Islet precursor cell (in vitro differentiated cells): ENCODE measurements at places on chromosomes 3 and 15.

DNA sequence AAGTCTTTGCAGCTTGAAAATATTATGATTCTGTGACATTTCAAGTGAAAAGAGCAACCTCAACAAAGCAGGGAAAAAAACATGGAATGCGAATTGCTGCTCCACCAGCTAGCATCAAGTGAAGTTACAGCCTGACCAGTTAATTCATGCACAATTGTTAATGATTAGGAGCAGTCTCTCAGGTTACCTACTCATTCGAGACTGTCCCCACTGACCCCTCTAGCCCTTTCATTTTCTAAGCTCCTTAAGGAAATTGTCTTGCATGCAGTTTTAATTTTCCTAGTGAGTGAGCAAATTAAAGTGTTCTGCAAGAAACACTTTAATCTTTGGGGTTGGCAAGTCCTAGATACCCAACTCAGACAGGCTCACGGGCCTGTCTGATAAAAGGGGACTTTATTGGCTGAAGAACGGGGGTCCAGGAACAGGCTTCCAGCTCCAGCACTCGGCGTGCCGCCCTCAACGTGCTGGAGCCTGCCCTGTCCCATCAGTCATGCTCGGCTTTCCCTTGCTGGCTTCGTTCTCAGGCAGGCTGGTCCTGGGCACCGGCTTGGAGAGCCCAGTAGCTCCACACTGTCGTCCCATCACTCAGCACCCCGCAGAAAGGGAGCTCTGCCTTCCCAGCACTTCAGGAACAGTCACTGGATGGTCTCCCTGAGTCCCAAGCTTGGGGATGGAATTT is 18.3 kb downstream of the PODXL2 start:
- no peak for DNase-seq

DNA sequence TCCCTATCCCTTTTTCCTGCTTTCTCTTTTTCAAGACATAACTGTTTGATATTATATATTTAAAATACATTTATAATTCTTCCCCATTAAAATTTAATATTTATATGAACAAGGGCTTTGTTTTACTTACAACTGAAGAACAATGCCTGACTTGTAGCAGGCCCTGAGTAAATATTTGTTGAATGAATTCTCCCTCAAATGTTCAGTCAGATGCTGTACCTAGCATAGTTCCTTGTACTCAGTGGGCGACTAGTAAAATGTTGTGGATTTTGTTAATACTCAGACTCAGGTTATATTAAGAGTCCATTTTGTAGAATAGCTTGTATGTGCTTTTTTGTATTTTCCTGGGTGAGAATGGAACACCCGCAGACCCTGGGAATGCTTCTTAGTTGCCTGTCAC is 69.1 kb downstream of the SEC22A start:
- no peak for DNase-seq

DNA sequence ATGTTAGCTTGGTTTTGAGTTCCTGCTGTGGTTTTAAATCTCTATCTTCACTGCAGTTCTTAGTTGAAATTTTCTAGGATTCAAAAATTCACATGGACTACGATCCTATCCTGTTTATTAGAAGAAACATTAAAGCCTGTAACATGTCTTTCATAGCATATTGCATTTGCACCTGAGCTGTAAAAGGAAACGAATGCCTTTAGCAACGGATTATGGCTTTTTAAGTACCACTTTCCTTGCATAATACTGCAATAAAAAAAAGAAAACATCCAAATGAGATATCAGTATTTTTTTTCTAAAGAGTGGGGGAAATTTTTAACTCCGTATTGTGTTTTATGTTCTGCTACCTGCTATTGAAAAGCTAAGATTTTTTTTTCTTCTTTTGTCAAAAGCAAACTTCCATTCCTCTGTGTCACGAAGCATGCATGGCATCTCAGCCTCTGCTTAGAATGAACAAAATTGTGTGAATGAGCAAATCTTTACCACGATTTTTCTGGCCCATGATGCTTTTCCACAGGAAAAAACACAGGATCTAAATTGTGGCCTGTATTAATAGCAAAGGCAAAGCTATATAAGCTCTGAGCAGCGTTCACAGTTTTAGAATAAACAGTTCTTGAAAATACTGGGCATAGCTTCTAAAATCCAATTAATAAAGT is 110.0 kb upstream of the CDIN1 start:
- no peak for DNase-seq

DNA sequence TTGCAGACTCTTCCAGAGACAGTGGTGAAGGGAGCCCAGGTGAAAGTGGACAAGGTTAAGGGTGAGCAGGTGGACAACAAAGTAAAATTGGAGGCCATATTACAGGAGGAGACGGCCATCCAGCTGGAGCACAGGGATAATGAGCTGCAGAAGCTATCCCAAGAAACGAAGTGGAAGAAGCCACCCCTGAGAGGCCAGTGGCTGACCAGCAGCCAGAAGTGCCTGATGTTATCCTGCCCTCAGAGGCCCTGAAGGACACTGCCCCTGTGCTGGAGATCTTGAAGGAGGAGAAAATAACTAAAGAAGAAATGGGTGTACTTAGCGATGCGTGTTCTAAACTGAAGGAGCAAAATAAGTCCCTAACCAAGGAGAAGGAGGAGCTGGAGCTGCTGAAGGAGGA is 107.6 kb downstream of the SMAD6 start:
- no peak for DNase-seq

DNA sequence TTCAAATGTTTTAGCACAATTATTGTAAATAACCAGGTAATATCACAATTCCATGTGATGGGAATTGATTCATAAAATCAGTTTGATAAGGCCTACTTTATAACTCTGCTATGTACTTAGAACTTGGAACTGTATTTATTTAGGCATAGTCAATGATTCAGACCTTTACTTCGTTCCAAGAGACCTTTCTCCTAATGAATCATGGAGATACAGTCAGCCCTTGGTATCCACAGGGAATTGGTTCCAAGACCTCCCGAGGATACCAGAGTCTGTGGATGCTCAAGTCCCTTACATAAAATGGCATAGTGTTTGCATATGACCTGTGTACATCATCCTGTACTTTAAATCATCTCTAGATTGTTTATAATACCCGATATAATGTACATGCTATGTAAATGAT is 60.8 kb upstream of the UMPS start:
- no peak for DNase-seq

DNA sequence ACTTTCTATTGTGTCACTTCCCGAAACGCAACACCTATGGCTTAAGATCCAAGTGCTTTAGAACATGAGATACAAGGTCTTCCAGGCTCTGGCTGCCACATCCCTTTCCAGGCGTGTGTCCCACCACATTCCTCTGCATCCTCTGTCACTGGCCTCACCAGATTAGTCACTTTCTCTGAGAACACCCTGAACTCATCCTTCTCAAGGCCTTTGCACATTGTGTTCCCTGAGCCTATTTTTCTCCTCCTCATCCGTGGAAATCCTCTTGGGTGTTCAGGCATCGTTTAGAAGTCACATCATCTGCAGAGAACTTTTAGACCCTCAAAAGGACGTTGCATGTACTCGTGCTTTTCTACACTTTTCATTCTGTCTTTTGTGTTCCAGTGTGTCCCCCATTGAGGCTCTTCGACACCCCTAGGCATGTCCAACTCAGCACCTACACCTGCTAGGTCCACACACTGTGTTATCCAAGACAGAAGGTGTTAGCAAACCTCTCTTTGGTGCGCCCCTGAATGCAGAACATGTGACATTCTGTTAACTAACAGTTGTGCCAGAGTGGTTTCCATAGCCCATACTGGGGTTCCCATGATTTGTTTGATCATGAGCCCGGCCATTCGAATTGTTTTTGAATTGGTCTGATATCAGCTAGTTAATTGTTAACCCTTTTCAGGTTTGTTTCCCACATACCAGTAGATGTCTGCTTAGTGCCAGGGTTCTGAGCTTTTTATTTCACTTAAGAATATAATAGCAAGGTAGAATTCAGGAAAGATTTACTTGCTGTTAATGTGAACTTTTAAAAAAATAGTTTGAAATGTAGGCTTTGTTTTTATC is 67.2 kb downstream of the LPP start:
- DNase-seq = peak; percentile 72

GRCh38 chr3:31246293-31247062 is 286.2 kb upstream of the STT3B start:
- DNase-seq = no peak

- DNase-seq = peak; percentile 73
Measured at GRCh38 chr3:74287557-74287956, 326.9 kb downstream of the CNTN3 start.

- DNase-seq = peak; percentile 82
Measured at GRCh38 chr15:73704869-73705645, 20.9 kb downstream of the CD276 start.

- no peak for DNase-seq
Measured at GRCh38 chr3:49004352-49005302, 2.6 kb upstream of the WDR6 start.

DNA sequence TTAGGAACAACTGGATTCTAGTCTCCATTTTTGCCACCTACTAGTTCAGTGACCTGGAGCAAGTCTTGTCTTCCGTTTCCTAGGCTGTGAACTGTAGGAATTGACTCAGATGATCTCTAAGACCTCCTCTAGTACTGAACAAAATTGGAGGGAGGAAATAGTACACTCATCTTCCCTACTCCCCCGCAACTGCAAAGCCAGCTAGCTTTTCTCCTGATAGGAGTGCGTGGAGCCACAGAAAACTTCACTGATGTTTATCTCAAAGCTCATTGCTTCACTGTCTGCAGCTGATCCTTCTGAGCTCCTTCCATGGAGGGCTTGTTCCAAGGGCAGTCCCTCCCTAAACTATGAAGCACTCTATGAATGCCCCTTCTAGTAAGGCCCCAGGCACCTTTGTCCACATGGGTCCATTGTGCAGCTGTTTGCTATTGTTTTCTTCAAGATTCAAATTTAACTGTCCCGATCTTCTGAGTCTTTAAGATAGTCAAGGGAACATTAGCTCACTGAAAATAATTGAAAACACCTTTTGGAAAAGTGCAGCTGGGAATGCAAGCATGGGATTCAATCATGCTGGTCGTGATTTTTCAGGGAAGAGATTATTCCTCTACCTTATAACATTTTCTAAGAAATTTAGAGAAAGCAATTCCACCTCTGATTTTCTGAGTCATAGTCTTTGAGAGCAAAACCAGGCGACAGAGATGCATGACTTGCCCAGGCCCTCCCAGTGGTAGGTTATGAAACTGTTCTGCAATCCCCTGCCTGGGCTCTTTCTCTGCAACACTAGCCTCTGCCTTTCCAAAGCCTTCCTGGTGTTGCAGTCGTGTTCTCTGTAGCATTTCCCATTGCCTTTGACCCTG is 24.3 kb downstream of the FILIP1L start:
- peak; percentile 79 for DNase-seq

- DNase-seq = no peak
Measured at GRCh38 chr3:20344400-20344959, 158.5 kb upstream of the SGO1 start.

- no peak for DNase-seq
Measured at GRCh38 chr3:139281522-139282196, 62.2 kb upstream of the MRPS22 start.

- DNase-seq = no peak
Measured at GRCh38 chr3:107837895-107838612, 252.8 kb downstream of the CD47 start.

DNA sequence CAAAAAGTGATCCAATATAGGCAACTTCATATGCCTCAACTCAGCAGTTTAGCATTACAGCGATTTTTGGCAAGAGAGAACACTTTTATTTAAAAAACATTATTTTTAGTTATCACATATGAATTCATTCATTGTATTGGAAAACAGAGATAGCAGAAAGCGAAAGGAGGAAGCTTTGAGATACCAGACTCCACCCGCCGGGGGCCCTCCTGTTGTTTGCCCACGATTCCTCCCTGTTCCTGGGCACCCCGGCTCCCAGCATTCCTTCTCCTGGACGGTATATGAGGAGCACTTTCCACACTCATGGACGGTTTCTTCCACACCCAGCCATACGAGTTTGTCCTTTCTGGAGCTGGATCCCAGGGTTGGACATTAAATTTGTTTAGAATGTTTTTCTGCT is 18.2 kb downstream of the APBA2 start:
- no peak for DNase-seq

DNA sequence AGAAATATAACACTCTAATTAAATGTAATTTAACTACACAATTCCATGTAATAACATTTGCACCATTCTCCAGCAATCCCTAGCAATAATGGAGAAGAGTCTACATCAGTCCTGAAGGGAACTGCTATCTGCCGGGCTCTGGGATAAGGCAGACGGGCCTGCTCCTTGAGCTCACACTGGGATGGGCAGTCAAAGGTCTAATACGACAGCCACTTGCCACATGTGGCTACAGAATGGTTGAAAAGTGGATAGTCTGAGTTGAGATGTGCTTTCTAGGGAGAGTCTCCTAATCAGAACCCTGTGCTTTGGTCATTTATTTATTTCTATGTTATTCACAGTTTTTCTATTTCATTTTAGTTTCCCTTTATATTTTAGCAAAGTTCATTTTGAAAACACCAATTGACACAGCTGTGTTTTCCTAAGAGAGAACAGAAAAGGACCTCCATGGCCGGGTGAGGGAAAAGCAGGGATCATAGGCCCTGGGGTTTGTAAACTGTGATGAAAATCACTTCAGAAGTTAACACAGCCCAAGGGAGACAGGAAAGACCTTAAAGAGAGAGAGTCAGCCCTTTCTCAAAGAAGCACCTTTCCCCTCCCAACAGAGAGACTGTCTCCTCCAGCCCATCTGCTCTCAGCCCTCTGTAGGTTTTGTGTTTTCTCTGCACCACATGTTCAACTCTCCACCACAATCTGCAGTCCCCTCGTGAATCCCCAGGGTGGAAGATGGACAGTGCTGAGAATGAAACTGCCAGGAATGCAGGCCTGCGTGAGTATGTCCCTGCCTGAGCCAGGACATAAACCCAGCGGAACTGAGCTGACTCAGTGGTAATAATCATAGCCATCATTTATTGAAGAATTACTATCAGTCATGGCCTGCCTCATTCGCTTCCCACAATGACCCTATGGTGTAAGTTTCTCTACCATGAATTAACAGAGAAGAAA is 11.6 kb downstream of the FSIP1 start:
- DNase-seq = peak; percentile 62

- DNase-seq = peak; percentile 86
Measured at GRCh38 chr15:33547876-33548275, 237.1 kb downstream of the RYR3 start.

DNA sequence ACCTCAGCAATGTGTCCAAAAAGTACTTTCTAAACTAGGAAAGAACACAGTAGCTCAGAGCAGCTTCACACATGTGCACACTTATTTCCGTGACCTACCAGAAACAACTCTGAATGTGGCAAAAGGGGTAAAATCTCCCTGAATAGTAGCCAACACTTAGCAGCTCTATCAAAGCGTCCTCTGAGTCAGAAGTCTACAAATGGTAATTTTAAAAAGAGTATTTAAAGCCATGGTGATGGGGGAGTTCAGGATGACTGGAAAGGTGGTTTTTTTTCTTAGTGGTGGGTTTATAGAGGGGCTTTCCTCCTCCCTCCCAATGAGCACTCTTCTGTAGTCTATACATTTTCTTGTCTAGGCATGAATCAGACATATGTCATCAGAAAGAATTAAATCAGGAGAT is 223.8 kb upstream of the PRICKLE2 start:
- no peak for DNase-seq

DNA sequence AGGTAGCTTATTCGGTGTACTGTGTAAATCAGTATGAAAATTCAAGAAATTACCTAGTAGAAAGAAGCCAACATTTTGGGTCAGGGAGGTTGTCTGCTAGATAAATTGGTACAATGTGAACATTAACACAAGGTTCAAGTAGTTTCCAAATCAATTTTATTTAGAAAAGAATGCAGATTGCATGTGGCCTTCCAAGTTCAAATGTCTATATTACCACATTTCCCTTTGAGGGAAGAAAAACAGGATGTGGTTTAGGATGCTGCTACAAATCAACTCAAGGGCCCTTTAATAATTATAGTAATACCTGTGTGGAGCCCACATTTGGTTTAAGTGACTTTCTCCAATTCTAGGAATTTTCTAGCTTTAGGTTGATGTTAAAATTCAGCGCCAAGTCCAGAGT is 57.5 kb downstream of the CADPS start:
- no peak for DNase-seq
